ENCODE measurements at places on chromosomes 12 and 14.

GRCh38 chr12:82793751-82794281, 107.1 kb downstream of the TMTC2 start:
- no peak for DNase-seq

DNA sequence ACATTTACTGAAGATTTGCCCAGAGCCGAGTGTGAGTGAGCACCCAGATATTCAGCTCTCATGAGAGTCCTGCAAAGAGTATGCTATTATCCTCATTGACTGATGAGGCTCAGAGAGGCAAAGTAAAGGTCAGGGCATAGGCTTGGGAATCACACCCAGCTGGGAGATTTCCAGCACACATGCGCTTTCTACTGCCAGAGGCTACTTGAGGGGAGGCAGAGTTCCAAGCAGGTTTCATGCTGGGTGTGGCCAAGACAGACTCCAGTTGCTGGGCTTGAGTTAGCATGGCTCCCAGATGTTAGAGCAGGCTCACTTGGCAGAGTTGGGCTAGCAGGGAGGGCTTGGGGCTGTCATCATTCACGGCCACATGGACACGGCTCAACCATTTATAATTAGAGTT, 14.4 kb upstream of the FAM181A start:
- DNase-seq, result no peak

GRCh38 chr14:41457393-41457792, 149.3 kb upstream of the LRFN5 start:
- no peak for DNase-seq

DNA sequence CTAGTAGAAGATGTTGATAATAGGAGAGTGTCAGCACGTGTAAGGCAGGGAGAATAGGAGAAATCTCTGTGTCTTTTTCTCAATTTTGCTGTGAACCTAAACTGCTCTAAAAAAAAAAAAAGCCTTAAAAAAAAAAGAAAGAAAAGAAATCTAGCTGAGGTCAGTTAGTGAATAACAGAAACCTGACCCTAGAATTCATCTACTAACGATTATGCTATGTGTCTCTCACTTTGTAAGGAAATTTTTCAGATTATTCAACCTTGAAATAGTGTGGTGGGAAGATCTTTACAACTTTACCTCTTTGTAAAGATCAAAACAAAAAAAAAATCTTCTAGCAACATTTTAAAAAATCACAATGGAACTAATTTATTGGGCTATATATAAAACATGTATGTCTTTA, 995.7 kb downstream of the GALC start:
- DNase-seq, result no peak

GRCh38 chr14:75794615-75795038, 133.6 kb downstream of the TTLL5 start:
- no peak for DNase-seq

GRCh38 chr12:123966596-123966995, 6.0 kb downstream of the CCDC92 start:
- DNase-seq, result no peak

DNA sequence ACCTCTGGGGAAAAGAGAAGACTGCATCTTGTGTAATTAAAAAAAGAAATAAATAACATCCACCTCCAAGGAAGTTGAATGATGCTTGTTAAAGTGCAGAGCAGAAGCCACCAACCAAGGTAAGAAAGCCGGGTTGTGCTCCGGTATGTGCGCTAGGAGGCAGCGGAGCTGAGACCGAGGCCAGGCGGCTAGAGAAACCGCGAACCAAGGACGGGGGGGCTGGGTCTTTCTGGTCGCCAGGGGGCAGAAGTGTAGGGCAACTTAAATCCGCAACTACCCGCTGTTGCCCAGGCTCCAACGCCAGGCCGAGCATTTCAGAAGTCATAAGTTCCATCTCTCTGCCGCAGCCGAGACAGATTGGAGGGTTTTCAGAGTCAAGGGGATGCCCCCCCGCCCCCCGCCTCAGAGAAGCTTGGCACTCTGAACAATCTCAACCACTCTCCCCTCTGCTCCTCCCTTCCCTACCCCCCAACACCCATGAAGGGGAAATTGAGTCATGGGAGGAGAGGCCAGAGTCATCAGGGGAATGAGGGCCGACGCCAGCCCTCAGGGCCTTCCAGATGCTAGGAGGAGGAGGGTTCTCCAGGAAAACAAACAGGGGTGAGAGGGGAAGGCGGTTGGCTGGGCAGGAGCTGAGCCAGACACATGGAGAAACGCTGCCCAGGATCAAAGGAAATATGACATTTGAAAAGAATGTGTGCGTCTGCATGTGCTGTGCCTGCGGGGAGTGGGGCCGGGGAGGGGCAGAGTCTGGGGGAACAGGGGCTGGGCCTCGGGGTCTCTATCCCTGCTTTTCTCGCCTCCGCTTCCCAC, 2.2 kb upstream of the NFATC4 start:
- peak; percentile 25 for DNase-seq

DNA sequence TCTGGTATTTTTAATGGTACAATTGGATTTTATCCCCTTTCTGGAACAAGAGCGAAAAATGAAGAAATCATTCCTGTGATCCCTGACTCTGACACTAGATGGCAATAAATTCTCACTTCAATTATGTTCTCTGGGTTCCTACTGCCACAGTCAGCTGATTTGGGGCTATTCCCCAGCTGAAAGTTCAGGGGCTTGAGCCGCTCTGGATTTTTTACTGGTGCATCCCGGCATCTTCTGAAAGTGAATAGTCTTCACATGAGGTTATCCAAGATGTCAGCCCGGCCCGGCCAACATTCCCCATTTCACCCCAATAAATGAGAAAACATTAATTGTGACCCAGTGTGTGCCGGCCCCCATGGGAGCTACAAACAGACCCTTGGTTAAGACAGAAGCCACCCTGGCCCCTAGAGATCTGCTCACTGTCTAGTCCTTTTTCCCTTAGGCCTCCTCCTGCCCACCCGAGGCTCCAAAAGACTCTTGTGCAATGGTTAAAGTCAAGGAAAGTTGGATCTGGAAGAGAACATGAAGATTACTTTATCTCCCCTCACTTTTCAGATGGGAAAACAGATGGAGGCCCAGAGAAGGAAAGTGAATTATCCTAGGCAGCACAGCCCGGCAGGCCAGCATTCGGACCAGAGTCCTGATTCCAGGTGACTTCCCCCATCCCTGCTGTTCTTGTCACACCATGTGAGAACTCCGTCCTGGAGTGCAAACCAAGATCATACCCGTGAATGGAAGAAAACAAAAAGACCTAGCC, 20.8 kb downstream of the CKAP4 start:
- no peak for DNase-seq

GRCh38 chr12:21346542-21347205, 12.0 kb upstream of the SLCO1A2 start:
- DNase-seq, result no peak

- no peak for DNase-seq
Observed at GRCh38 chr12:69688021-69688420, 11.1 kb downstream of the BEST3 start.

DNA sequence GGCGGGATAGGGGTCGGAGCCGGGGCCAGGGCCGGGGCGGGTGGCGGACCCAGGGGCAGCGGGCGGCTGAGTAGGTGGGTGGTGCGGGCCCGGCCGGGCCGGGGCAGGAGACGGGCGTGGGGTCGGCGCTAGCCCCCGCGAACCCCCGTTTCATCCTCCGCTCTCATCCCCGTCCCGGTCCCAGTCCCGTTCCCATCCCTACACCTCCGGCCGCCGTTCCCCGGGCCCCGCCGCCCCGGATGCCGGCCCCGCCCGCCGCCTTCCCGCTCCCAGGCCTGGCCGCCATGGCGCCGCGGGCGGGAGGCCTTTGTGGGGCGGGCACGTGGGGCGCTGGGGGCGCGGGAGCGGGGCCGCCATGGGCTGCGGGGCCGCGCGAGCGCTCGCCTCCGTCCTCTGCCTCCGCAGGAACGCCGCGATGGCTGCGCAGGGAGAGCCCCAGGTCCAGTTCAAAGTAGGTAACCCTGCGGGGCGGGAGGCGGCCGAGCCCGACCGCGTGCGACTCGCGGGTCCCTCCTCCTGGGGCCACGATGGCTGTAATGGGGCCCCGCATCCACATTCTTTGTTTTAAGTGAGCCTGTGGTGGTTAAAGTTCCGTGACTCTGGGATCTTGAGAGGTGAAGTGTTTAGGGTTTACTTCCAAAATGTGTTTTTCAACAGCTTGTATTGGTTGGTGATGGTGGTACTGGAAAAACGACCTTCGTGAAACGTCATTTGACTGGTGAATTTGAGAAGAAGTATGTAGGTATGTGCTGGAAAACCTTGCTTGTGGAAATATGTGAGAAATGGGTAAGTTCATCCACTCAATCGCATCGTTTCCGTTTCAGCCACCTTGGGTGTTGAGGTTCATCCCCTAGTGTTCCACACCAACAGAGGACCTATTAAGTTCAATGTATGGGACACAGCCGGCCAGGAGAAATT, 572 bp downstream of the RAN start:
- peak; percentile 28 for DNase-seq

DNA sequence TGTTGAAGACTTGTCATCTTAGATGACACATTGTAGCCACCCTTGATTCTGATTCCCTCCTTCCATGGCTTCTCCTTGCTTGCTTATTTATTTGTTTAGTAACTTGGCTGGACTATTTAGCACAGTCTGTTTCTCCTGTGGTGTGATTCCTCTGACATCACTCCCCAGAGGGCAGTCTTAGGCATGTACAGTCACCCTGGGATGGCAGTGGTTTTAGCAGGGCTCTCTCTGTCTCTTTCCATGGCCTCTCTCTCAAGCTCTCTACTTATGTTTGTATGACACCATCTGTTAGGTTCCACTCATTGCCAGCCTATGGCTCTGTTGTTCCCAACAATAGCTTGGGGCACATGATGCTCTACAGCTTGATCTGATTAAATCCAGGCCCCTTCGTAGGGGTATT, 158.3 kb downstream of the ADGRD1 start:
- no peak for DNase-seq

DNA sequence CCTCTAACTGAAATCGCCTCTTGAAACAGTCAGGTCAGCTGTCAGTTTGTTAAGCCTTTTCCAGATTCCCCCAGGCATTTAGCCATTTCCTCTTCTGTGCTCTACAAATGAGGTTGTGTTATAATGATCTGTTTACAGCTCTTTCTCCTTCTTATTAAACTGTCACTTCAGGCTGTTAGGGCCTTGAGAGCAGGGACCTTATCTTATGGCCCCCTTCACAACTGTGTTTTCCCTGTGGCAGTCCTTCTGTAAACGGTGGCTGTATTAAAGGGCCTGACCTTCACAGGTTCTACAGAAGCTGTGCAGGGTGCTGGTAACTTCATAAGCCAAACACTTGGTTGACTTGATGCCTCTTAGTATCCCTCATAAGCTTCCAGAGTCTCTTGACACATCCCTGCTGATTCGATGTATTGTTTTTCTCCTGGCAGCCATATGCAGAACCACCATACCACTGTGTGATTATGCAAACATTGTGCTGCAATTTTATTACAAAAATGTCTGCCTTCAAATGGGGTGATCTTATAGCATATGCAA, 104.7 kb downstream of the PLEKHA5 start:
- DNase-seq, result no peak
